ENCODE measurements at places on chromosomes 2 and 18.

DNA sequence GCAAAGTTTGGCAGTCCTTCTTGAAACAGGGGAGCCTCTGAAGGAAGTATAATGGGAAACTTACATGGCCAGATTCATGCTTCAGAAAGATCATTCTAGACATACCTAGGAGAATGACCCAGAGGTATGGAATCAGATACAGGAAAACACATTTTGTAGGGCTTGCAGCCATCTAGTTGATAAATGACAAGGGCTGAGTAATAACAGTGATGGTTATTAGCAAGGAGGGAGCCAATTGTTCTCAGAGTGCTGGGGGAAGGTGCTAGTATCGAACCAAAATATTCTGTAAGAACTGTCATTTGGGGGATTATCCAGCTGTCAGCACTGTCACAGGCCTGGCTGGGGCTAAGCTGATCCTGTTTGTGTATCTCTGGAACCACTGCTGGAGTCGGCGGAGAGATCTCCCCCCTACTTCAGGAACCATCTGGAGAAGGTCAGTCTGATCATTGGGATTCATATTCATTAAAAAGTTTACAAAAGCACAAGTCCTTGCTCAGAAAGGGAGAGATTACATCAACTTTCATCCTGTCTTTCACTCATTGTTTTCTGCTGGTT lies 113.8 kb upstream of the THSD7B start:
- no peak for DNase-seq

DNA sequence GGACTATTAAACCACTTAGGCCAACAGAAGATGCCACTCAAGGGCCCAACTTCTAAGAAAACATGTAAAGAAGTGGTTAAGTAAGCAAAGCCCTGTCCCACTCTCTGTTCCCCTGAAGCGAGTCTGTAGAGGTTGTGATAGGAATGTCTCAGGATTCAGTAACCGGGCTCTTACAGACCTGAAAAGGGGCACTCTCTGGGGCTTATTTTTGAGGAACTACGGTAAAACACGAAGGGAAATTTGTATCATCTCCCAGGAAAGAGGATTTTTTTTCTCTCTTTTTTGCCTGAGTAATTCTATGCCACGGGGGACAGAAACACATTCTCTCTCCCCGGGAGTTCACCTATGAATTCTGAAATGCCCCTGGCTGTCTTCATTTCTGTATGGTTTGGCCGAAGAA lies 77.4 kb downstream of the VIT start:
- DNase-seq = no peak

DNA sequence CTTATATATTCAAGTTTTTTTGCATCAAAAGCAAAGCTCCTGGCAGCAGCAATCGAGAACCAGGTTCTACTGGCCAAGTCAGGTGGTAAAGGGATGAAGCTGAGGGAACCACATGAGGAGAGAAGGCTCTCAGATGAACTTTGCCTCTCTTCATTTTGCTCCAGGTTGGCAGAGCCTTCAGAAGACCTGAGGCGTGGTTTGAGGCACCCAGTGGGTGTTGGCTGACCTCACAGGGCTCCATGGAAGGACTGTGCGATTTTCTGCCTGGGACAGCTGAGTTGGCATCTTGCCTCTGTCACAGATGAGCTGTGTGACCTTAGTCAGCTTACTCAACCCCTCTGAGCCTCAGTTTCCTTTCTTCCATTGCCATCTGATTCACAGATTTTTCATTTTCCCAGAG lies 89.0 kb downstream of the INSIG2 start:
- no peak for DNase-seq

GRCh38 chr2:222796413-222797103 lies 64.3 kb upstream of the ACSL3 start:
- peak; percentile 79 for DNase-seq

DNA sequence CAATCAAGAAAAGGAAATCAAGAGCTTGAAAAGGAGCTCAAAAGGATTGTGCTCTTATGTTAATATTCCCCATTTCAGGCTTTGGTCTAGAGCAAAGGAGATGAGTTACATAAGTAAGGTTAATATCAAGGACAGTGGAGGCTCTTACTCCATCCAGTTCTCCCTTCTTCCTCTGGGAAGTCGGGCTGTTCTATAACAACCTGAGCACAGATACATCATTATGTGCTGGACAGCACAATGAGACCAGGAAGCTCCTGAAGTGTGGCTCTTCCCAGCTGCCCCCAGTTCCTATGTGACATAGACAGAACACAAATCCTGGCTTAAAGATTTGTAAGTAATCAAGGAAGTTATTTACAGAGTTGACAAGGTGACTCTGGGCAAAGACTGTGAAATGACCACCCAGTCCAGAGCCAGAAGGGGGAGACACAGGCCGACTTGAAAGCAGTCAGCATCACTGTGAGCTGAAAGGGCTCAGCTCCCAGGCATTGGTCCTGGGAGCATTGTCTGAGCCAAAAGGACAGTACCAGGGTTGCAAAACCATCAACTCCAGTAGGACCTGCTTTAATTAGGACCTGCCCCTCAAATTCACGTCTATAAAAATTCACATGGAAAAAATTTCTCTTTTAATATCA lies 917.6 kb upstream of the ACVR2A start:
- peak; percentile 82 for DNase-seq

DNA sequence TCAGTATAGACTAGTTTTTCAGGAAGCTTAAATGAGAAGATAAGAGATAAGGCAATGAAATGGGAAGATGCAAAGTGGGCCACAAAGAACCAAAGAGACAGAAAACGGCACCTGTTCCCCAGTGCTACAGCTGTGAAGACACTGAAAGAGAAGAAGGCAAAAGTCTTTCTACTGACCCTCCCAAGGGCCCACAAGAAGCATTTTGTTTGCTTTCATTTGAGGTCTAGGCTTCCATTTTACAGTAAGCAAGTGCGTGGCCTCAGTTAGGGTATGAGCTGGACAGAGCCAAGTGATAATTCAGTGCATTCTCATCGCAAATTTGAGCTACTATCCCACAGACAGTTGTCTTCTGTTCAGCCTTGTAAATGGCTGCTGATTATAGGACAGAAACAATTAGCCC lies 53.4 kb upstream of the STK17B start:
- DNase-seq = no peak

- no peak for DNase-seq
These were observed 667.6 kb downstream of the STK39 start for GRCh38 chr2:167579826-167580225.

DNA sequence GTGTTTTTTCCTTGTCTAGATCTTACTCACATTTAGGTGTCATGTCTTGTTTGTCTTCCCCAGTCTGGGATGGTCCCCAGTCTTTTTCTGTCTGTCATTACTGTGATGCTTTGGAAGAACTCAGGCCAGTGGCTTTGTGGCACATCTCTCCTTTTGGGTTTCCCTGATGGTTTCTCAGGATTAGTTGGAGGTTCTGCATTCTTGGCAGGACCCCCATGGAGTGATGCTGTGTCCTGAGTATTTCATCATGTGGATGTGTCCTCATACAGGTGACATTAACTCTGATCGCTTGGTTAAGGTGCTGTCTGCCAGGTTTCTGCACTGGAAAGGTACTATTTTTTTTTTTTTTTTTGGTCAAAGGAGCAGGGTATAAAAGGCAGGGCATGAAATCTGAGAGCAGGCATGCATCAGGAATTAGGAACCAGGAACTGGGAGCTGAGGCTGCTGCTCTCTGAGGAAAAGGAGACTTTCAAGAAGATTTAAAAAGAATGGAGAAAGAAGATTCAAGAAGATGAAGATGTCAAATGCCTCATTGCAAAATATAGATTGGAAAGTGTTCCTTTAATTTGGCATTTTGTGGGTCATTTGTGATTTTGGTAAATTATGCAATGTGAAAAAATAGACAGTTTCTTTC lies 85.3 kb downstream of the NUP35 start:
- no peak for DNase-seq

DNA sequence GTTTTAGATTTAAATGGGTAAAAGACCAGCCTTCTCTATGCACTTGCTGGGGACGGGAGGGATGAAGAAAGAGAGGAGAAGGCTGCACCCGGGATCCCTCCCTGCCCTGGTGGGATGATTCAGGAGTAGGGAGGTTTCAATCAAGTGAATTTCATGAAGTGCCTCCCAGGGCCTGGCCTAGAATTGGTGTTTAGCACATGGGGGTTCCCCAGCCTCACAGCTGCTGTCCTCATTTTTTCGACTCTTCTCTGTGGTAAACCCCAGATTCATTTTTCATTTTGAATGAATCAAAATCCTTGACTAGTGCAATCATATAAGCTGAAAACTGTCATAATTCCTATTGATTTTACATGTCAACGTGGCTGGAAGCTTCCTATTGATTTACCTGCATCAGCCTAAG lies 81.1 kb downstream of the LPIN1 start:
- no peak for DNase-seq

DNA sequence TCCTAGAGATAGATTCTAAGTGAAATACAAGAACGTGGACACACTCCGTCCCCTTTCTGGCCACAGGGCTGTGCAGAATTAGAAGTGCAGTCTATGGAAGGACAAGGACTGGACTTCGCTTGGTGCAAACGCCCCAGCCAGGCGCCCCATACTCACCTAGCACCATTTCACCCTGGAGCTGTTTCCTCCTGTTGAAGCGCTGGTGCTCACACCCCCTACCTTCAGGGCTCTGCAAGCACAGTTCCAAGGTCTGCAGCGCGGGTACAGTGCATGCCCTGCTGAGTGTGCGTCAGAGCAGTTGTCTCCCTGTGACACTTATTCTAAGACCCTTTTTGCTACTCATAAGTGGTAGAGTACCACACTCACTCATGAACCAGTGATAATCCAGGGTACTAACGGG lies 3.0 kb downstream of the HPCAL1 start:
- peak; percentile 78 for DNase-seq

DNA sequence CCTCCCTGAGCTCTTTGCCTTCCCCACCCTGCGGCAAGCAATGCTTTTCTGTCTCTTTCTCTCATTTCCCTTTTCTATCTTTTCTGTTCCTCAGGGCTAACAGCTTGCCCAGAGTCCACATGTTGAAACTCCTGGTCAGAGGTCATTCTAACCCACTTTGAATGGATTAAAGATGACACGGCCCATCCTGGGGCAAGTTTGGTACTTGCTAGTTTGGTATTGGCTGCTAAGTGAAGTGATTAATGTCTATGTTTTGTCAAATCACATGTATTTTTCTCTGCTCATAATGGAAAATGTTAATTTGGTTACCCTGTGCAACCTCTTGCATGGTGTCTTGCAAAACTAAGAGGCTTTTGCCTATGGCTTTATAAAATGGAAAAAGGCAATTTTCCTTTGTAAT lies 960.2 kb downstream of the CNTNAP5 start:
- DNase-seq = no peak

DNA sequence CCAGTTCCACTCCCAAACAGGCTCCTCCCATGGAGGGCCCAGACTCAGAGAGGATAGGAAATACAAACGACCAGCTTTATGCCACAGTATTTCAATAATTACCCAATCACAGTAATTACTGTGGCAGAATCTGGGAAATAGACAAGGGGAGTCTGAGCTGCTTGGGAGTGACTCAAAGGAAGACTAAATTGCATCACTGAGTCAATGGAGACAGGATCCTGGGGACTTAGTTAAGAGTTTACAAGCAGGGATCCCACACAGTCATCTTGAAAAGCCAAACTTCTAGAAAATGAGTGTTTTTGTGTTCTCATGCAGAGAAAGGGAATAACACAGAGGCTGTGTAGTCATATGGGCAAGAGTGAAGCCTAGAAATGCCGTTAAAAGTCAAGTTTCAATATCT lies 1142.1 kb downstream of the CNTNAP5 start:
- DNase-seq = no peak

DNA sequence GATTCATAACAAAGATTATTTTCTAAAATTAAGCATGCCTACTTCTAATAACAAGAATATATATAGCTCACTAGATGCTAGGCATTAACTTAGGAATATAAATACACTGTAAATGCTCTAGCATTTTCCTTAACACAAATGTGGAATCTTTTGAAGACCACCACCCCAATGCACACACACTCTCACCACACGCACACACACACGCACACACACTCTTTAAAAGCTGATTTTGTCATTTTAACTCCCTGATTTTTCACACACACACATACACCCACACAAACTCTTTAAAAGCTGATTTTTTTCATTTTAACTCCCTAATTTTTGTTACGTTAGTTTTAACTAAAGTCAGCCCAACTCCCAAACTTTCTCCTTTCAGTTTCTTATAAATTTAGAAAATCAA lies 3.0 kb downstream of the COL5A2 start:
- no peak for DNase-seq

DNA sequence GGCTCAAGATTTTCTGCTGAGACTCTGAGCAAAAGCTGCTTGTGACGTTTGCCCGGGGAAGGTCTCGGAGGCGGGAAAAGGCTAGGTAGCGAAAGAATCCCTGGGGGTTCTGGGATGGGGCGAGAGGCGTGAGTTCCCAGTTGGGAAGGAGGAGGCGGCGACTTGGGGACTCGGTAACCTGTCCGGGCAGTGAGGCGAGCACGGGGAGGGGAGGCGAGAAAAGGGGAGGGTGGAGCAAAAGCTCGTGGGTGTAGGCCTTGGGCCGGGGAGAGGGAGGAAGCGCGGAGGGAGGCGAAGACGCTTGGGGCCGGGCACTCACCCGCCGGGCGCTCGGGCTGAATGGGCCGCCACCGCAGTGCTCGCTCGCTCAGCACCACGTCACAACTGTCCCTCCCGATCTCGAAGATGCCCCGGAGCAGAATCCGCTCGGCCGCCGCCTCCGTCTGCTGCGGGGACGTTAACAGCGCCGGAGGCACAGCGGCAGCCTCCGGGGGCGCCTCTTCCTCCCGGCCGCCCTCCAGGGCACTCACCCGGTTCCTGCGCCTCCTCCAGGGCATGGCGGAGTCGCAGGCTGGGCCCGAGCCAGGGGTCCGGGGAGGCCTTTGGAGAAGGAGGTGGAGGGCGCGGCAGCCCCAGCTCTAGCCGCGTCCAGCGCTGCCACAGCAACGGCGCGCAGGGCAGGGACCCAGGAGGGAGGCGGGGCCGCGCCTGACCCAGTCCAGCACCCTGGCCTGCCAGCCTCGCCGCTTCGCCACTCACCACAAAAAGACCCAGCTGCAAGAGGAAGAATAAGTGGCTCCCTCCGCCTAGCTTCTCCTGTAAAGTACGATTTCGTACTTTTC lies at the start of gene CERKL:
CERKL (minus strand) TSS at position 656 of the 842 bp plus-strand sequence; CDS start at position 557, 99 bp downstream.
- DNase-seq = peak; percentile 85

Data from islet precursor cell (in vitro differentiated cells).